ENCODE measurements at places on chromosomes 6 and 20. TPM values are rescaled to one million over a fixed set of nuclear protein-coding genes. Genes with fewer than 3 reads are reported as not detected.

GRCh38 chr6:40485795-40486194, 101.4 kb downstream of the LRFN2 start:
- no peak for DNase-seq

GRCh38 chr6:170125456-170126300, 165.2 kb downstream of the DLL1 start:
- DNase-seq: no peak

DNA sequence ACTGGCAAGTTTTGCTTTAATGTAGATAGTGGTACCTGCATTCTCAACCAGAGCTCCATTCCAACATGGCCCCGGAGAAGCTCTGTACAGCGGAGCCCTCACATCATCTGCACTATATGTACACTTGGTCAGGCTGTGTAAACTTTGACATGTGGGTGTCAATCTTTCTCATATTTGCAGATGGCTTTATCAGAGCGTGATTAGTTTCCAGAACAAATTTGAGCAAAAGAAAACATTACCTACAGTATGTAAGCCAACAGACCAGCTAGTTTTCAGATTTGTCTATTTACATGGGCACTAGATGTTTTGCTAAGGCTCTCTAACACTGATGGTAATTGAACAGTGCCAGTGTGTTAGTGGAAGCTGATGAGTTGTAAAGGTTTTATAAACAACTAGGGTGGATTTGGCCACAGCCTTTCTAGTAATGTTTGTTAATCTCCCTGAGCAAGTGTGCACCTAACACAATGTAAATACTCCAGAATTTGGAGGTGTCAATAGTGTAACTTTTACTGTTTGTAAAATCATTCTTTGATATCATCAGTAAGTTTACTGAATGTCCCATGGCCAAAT, 131.8 kb downstream of the FOXA2 start:
- no peak for DNase-seq

DNA sequence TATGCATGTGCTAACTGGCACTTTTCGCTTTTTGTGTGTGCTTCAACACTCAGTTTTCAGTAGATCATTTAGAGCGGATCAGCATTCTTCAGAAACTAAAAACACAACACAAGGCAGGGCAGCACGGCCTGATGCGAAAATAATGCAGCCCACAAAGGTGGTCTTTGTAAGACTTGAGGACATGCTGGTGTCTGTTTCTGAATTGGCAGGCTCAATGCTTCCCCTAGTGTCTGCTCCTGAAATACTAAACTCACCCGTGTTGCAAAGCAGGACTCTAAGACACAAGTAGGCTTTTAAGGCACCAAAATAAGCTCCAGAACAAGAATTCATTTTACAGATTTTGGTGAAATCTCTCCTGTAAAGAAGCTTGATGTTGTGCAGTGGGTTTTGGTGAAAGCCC, 676.5 kb downstream of the TENT5A start:
- peak; percentile 78 for DNase-seq

GRCh38 chr6:104955927-104956730, 778 bp upstream of the LIN28B start:
- peak; percentile 14 for DNase-seq

GRCh38 chr20:39090906-39091305, 128.8 kb downstream of the DHX35 start:
- no peak for DNase-seq

DNA sequence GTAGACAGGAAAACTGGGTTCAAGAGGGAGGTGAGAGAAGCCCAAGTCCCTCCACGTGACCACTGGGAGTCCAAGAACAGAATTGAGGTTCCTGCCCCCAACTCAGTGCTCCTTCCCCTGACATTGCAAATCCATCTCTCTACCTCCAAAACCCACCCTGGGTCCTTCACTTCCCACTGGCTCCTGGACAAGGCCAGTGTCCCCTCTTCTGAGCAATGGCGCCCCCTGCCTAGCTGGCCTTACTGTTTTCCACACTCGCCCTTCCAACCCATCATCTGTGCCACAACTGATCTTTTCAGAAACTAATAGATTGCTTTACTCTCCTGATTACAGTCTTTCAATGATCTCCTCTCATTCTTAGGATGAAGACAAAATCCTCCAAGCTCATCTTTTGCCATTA, 200.3 kb downstream of the ANKRD60 start:
- peak; percentile 36 for DNase-seq

- no peak for DNase-seq
These were observed 1.7 kb downstream of the FAM184A start for GRCh38 chr6:119076576-119077390.

DNA sequence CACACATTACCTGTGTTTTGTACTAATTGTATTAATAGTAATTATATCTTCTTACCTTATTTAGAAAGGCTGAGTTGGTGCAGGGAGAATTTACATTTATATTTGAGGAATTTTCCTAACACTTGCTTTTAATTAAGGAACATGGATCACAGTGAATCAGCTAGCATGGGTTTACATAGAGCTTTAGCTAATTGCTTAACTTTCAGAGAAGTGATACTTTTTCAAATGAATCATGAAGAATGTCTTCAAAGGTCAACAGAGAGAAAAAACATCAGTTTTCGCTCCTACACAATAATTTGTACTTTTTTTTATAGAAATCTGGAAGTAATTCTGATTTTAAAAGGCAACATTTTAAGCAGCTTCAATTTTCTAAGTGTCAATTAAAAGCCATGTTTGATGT, 195.0 kb upstream of the HEY2 start:
- DNase-seq: no peak

DNA sequence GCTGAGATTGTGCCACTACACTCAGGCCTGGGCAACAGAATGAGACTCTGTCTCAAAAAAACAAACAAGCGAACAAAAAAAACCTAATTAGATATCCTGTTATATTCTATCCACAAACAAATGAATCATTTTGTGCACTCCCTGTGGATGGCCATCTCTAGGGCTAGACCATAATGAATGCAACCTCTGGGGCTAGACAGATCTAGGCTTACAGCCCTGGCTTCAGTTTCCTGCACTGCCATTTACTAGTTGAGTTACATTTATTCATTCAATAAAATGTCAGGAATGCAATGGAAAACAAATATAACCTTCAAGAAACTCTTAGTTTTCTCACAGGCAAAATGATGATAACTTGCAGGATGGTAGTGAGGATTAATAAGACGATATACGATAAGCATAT, 6.6 kb upstream of the RNF8 start:
- DNase-seq: no peak

DNA sequence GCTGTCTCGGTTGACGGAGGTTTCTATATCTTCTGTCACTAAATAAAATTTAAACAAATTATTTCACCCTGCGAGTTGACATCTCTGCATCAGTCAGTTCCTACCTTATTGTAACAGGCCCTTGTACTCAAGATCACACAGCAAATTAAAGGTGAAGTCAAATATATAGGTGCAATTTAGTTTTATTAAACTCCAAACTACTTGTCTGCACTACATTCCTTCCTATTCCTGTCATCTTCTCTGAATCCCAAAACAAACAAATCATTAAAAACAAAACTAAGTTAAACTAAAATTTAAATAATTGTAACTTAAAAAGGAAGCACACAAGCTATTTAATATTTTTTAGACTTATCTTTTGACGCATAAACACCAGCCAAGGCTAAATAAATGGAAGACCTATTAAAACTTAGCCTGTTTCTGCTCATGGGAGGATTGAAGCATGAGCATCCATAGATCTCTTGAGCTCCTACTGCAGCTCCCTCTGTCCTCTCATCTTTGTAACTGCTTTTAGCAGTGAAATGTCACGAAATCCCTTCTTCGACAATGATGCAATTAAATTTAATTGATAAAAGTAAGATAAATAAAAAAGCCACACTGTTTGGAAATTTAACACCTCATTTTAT, 1152.3 kb upstream of the GJE1 start:
- no peak for DNase-seq

DNA sequence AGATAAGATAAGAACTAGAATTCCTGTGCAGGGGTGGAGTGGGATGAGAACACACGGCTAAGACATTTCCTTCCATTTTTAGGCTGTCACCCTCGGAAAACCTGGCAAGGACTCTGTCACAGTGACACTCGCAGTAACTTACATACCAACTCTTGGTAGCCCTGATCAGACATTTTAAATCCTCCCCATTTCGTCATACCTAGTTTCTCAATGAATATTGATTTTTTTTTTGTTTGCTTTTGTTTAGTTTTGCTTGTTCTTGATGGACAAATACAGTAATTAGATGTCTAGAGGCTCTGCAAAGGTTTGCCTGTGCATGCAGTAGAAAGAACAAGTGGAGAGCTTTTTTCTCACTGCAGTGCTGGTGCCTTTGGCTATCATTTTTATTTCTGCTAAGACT, 213.0 kb upstream of the FAM83B start:
- no peak for DNase-seq

GRCh38 chr20:48451401-48451800, 376.4 kb downstream of the PREX1 start:
- no peak for DNase-seq

DNA sequence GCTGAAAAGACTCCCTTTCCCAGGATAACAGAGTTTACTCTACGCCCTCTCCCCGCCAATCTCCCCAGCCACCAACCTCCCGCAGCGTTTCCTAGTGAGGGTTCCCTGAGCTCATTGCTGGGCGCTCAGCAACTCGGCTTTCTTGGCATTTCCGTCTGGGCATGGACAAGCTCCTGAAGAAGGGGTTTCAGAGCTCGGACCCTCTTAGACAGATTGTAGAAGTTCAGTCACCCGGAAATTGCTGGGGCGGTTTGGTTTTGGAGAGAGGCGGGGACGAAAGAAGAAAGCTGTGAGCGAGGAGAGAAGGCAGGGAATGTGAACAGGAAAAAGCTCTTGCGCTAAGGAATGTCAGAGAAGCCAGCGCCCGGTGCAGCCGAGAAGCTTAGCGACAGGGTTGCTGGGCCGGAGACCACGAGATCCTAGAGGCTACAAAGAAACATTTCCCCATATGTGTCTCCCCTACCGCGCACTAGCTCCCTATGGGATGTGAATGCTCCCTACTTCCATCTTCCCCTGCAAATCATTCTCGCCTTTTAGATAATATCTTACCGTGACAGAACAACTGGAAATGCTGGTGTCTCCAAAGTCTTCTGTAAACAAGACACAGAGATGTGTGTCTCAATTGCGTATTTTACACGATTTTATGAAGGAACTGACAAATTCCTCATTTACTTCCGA, 15.8 kb downstream of the POM121L2 start:
- DNase-seq: peak; percentile 83

DNA sequence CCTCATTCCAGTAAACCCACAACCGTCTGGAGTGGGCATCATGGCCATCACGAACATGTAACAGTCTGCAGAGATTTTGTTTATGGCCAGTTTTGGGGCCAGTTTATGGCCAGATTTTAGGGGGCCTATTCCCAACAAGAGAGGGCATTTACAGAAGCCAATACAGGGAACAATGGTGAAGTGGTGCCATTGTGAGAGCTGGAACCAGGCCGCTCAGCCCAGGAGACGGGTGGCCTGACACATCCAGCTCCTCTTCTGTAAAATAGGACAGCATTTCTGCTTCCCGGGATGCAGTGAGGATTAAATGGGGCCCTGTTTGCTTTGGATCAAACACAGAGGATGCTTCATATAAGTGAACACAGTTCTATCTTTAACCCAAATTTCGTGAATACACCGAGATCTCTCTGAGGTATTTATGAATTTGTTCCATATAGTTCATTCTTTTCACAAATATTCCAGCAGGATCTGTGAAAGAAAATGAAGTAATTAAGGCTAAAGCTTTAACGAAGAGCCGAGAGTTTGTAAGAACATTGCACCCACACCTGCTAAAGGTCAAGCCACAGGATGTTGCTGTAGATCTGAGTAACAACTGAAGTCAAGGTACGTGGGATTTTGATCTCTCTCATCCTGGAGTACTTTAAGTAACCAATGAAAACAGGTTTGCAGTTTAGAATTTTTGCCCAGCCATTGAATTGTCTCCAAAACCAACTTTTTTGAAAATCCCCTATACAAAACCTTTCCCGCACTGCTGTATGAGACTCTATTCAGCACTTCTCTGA, 14.5 kb upstream of the SIRPG start:
- no peak for DNase-seq

GRCh38 chr6:106512048-106512967, 117.0 kb downstream of the RTN4IP1 start:
- no peak for DNase-seq

- no peak for DNase-seq
These were observed 77.5 kb upstream of the MARCKS start for GRCh38 chr6:113779656-113780055.

DNA sequence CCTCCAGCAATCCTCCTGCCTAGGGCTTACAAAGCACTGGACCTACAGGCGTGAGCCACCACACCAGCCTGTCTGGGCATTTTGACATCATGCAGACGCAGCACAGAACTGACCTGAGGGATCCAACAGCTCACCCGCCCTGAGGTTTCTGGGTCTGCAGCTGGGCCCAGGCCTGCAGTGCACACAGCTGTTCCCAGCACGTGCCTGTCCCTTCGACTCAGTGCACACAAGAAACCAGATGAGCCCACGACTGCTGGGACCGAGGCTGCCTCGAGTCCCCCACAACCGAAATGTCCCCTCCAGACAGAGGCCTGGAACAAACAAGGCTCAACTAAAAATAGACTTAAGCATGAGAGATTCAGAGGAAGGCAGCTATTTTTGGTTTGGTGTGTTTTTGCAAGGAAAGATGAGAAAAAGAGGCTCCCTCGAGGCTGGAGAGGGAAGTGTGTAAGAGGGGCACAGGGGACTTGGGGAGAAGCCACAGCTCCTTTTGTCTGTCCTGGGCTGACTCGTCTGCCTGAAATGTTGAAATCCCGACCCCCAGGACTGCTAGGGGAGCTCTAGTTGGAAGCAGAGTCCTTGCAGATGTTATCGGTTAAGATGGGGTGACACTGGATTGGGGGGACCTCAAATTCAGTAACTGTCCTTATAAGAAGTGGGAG, 66.3 kb downstream of the YTHDF1 start:
- no peak for DNase-seq

GRCh38 chr6:149489967-149490366, 5.2 kb upstream of the ZC3H12D start:
- DNase-seq: no peak

The SYNE1 gene
- total RNA-seq: 25.5 TPM

The RAET1G gene
- total RNA-seq: not detected

The HLA-DOA gene
- total RNA-seq: 0.16 TPM

The FOXP4 gene
- total RNA-seq: 1.2 TPM

The OR2H2 gene
- not detected for total RNA-seq

The POPDC3 gene
- 67.5 TPM for total RNA-seq

The ADGRF4 gene
- total RNA-seq: 0.05 TPM

The GNMT gene
- 0.34 TPM for total RNA-seq

The RUNX2 gene
- 0.24 TPM for total RNA-seq

The TNF gene
- not detected for total RNA-seq

The VWA7 gene
- total RNA-seq: not detected

The GSTA1 gene
- not detected for total RNA-seq
